ENCODE measurements at places on chromosomes 12 and 14.

GRCh38 chr12:93468008-93468371 lies 676 bp downstream of the MRPL42 start:
- DNase-seq, result no peak

DNA sequence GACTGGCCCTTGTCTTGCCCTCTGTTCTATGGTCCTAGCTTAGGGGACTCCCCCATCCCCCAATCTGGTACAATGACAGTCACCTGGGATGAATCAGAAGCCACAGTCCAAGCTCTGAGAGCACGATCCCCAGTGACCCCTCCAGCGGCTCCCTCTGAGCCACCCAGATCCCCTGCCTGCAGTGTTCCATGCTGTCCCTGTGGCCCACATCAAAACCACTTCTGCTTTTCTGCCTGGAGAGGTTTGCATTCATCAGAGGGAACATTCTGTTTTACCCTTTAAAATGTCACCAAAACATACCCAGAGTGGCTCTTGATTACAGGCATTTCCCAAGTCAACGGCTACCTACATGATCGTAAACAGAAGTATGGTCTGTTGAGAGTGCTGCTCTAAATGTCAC lies 47.5 kb downstream of the NOS1 start:
- DNase-seq, result no peak

DNA sequence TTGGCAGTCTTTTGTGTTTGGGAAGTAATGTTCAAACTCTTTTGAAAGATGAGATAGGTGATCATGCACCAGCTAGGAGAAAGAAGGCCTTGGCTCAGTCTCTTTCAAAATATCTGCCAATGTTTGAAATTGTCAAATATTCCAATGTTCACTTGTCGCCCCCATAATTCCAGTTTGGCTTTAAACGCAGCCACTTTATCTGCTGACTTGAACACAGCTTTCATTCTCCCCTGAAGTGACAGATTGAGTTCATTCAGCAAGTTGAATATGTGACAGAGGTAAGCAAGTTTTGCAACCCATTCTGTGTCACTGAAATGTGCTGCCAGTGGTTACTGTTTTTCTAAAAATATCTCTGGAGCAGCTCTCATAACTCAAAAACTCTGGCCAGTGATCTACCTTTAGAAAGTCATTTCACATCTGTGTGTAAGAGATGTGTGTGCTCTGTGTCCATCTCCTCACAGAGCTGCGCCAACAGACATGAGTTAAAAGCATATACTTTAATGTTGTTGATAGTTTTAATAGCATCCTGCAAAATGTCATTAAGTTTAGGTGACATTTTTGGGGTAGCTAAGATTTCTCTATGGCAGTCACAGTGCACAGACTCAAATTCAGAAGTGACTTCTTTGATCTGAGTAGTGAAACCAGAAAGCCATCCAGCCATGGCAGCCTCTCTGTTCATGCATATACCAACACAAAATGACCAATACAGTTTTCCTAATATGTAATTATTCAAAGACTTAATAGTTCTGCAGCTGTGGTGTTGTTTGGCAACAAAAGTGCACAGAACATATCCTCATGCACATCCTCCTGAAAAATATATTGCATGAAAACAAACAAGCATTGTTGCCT lies 614.3 kb upstream of the MIS18BP1 start:
- no peak for DNase-seq

DNA sequence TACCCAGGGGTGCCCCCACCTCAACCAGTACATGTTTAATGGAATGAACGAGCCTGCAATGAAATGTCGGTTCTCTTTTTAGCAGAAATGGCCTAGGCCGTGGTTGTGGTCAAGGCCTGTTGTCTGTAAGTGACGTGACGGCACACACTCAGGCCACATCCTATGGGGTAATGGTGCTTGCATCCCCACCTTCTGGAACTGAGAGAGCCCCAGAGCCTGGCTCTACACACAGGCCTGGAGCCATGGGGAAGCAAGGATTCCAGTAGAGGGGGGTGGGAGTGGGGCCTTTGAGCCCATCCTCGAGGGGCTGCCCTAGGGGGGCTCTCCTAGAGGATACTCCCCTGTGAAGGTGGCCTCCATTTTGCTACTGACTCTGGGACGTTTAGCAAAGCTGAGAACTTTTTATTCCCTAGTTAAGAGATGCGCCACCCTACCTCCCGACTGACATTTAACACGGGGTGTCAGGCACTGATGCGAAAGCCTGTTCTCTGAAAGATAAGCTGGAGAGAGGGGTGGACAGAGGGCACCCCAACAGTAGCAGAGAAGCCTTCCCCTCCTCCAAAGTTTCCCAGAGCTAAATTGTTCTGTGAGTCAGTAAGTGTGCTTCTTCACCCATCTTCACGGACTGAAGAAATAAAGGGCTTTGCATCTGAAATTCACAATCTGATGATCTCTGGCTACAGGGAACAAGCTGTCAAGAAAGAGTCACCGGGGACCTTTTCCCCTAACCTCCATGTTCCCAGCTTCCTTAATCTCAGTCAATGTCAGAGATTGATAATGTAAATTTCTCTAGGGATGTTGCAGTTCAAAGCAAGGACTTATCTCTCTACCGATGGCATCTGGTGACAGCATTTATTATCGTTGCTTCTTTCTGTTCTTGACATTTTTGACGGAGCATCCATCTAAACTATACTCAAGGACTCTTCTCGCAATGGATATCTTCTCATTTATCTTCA lies 6.8 kb downstream of the RIN3 start:
- no peak for DNase-seq

DNA sequence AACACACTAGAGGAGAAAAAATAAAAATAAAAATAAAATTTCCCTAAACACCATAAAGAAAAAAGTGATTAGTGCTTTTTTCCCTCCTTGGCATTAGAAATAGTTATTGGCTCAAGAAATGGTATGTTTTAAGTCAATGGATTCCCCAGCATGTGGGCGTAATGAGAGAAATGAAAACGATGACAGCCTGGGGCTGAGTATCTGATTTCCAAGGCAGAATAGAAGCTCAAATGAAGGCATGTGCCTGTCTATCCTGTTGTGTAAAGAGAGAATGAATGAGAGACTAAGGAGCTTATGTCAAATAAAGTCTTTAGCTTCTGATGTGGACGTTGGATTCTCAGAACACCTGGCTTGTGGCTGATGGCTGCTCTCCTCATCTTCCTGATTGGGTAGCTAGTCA lies 1408.4 kb upstream of the TMEM132C start:
- no peak for DNase-seq

GRCh38 chr14:98944989-98945388 lies 327.0 kb downstream of the BCL11B start:
- DNase-seq, result no peak

GRCh38 chr12:54000116-54001114 lies at the start of gene HOXC9:
Gene HOXC9 (plus strand): TSS chr12:54000161. CDS start chr12:54000189, 28 bp downstream.
- DNase-seq, result no peak

DNA sequence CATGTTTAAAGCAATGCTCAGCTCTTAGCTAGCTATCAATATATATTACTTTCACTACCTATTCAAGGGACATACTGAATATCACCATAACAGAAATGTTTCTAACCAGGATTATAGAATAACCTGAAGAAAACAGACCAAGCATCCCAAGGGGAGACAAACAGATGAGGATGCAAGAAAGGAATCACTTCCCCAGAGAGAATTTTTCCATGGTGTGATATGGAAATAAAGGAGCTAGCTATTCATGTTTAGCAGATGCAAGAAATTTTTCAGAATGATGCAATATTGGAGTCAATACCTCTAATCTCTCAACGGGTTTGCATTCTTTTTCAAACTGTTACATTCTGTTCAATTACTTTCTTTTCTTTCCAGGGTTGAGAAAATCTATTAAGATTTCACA lies 538.9 kb upstream of the FLRT2 start:
- DNase-seq, result no peak

GRCh38 chr12:66851134-66851533 lies 172.3 kb upstream of the GRIP1 start:
- no peak for DNase-seq

DNA sequence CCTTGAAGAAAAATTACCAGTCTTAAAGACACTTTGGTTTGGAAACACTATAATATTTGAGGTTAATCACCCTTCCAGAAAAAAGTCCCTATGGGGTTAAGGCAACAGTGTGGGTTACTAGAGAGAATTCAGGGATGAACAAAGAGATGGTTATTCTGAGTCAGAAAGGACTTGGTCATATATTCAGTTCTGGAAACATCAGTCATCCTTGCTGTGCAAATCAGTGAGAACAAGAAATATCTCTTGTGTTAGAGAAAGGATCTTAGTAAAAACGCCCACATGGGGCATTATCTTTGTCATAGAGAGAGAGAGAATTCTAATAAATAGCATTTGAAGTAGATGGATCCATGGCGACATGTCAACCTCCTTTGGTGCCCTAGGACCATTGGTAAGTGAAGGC lies 59.4 kb upstream of the E2F7 start:
- DNase-seq, result no peak

GRCh38 chr12:116152268-116152667 lies 125.2 kb downstream of the MED13L start:
- DNase-seq, result no peak

DNA sequence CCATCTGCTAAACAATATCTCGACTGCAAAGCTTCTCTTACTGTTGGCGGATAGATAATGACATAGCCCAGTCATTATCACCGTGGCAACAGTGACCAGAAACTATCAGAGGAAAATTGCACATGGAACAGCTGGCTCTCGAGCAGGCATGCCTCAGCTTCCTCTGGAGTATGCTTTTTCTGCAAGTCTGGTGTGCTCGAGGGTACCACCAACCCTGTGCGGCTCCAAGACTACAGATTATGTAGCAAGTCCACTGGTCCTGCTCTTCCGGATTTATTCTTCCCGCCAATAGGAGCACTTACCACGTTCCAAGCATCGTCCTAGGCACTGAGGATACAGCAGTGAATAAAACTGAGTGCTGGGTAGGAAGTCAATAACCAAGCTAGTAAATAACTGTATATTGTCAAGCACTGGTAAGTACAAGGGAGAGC lies 1.4 kb upstream of the GLRX5 start:
- DNase-seq, result no peak

DNA sequence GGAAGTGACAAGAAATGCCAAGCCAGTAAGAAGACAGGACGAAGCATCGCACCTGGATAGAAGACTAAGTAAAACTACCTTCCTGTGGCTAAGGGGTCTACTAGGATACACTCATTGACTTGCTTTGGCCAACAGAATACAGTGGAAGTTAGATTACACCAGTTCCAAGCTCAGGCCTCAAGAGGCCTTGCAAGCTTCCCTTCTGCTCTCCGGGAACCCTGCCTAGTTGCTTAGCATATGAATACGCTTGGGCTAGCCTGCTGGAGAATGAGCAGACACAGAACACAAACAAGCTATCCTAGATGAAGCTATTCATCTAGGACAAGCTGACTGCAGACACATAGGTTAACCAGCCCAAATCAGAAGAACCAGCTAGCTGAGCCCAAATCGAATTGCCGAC lies 97.0 kb downstream of the DPF3 start:
- no peak for DNase-seq

GRCh38 chr12:29241821-29242591 lies 92.9 kb downstream of the FAR2 start:
- DNase-seq, result peak; percentile 76

GRCh38 chr12:2893007-2893406 lies 2.3 kb downstream of the TULP3 start:
- DNase-seq, result peak; percentile 81

DNA sequence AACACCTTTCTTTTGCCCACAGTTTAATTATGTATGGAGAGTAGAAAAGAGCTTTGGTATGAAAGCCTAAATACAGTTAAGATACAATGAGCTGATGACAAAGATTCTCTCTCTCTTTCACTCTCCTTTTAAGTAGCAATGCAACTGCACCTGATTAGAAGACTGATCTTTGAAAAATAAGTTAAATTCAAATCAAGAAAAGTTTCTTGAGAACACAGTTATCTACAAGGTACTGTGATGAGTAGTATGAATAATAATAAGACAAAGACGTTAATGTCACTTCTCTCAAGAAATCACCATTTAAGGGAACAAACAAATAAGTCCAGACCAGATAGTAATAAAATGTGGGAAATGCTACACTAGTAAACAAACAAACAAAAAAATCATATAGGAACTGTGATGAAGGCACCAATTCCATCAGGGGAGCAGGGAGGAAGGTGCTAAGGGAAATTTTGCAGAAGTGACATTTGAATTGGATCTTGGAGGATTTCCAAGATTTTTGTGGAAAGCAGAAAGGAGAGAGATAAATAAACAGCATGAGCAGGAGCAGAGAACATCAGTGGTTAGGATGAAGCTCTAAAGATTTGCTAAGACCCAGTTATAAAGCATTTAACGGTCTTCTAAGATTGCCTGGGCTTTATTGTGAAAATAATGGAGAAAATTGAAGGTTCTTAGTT lies 65.2 kb upstream of the STK38L start:
- no peak for DNase-seq

Data from GM04503 (cell line).